Tibial artery (tissue), 4 donors: ENCODE measurements at places on chromosomes 6 and 20.

DNA sequence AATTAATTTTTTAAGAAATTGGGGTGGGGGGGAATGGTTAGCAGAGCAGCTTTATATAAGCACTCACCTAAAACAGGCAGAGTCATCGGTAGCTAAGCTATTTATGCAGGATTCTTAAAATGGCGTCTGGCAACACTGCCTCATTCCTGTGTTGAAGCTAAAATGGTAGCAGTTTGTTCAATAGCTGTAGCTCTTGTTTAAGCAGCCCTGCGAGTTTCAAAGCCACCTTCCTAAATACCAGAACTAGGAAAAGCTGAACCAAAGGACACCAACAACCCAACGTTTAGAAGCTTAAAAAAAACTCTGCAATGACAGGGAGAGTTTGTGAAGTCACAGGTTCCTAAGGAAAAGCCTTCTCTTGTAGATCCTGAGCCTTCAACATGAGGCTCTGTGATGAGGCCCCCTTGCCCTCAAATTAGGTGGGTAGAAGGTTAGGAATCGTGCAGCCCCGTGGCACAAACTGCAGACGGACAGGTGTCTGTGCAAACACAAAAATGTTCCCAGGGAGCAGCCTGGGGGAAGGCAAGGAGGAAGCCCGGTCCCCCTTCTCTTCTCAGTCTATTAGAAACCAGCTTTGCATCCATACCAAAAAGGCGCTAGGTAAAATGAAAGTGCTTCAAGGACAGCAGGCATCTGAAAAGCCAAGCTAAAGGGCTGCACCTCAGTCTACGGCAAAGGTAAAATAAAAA lies 4.7 kb downstream of the ZMYND8 start:
- no peak for DNase-seq
- H3K36me3 ChIP-seq = no peaks in the 10 kb centered on the region
- peaks cover 100% of the 10 kb centered on the region for H3K4me1 ChIP-seq
- H3K27me3 ChIP-seq = no peaks in the 10 kb centered on the region
- peak overlapping the region; percentile 84 for H3K27ac ChIP-seq

- no peak overlapping the region for H3K4me3 ChIP-seq
- no peaks in the 10 kb centered on the region for H3K27me3 ChIP-seq
- H3K27ac ChIP-seq = no peak overlapping the region
These were observed 57.6 kb downstream of the PSMG4 start for GRCh38 chr6:3316331-3316730.

- H3K27ac ChIP-seq = no peak overlapping the region
- H3K4me3 ChIP-seq = no peak overlapping the region
- no peaks in the 10 kb centered on the region for H3K27me3 ChIP-seq
- no peaks in the 10 kb centered on the region for H3K36me3 ChIP-seq
- H3K4me1 ChIP-seq = no peaks in the 10 kb centered on the region
These were observed 36.8 kb upstream of the RGS17 start for GRCh38 chr6:153167907-153168306.

- peak within 1 kb of the TSS; percentile 84 for H3K27ac ChIP-seq
- peak within 1 kb of the TSS; percentile 53 for H3K4me3 ChIP-seq
- H3K27me3 ChIP-seq = no peaks in the 10 kb centered on the region
- DNase-seq = peak; percentile 82
These were observed at the start of gene KIAA0408 for GRCh38 chr6:127459231-127459641. Gene KIAA0408 (minus strand): TSS chr6:127459389. CDS start chr6:127453981, 5,408 bp downstream.

DNA sequence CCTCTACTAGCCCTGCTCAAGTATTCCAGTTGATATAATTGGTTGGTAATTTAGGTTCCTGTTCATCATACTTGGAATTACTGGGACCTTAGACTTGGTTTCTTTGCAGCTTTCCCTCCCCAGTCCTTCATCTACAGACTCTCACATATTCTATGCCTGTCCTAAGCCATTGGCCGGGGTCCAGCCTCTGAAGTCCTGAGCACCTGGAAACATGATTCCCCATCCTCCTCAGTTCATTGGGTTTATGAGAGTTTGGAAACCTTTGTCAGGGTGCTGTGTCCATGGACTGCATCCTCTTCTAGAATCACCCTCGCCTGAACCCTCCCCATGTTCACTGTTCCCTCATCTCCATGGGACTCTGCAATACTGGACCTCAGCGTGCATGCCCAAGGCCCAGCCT lies 8.8 kb downstream of the GSTA2 start:
- H3K4me3 ChIP-seq = no peak overlapping the region
- DNase-seq = no peak
- no peaks in the 10 kb centered on the region for H3K27me3 ChIP-seq
- H3K27ac ChIP-seq = no peak overlapping the region

DNA sequence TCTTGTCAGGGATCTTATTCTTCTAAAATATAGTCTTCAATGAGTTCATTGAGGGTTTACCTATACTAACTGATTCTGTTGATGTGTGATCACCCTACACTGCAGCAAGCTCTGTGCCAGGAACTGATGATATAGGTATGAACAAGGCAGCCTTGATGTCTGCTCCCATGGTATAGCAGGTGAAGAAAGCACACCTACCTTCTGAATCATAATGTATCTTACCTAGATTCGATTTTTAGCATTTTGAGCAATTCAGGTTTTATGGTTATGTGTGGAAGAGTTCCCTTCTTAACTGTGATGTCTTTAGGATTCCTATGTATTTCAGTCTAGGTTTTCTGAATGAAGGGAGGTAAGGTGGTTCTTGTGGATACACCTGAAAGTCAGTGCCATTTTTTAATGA lies 223.0 kb downstream of the DOK5 start:
- no peak overlapping the region for H3K27ac ChIP-seq
- no peak overlapping the region for H3K4me3 ChIP-seq
- DNase-seq = no peak
- H3K36me3 ChIP-seq = no peaks in the 10 kb centered on the region

GRCh38 chr6:34338811-34339210 lies 53.7 kb downstream of the NUDT3 start:
- DNase-seq = no peak
- peaks cover 39% of the 10 kb centered on the region for H3K4me1 ChIP-seq
- no peaks in the 10 kb centered on the region for H3K27me3 ChIP-seq
- H3K36me3 ChIP-seq = no peaks in the 10 kb centered on the region
- H3K4me3 ChIP-seq = no peak overlapping the region
- H3K27ac ChIP-seq = no peak overlapping the region

DNA sequence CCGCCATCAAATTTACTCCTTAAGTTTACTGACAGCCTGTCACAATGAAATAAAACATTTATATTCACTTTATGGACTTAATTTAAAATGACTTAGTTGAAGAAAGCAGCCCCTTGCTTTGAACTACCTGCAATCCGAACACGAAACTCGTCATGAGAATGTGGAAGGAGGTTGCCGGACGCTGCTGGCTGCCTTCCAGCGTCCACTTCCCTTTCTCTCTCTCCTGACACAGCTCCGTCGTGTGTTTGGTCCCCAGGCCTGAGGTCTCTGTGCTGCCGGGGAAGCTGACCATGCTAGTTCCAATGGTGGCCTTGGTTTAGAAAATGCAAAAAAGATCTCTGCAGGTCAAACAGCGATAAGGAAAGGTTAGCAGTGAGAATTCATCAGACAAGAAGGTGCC lies 519.7 kb downstream of the CDH26 start:
- H3K4me3 ChIP-seq = no peak overlapping the region
- H3K27me3 ChIP-seq = no peaks in the 10 kb centered on the region
- no peaks in the 10 kb centered on the region for H3K4me1 ChIP-seq
- no peaks in the 10 kb centered on the region for H3K36me3 ChIP-seq
- DNase-seq = no peak

DNA sequence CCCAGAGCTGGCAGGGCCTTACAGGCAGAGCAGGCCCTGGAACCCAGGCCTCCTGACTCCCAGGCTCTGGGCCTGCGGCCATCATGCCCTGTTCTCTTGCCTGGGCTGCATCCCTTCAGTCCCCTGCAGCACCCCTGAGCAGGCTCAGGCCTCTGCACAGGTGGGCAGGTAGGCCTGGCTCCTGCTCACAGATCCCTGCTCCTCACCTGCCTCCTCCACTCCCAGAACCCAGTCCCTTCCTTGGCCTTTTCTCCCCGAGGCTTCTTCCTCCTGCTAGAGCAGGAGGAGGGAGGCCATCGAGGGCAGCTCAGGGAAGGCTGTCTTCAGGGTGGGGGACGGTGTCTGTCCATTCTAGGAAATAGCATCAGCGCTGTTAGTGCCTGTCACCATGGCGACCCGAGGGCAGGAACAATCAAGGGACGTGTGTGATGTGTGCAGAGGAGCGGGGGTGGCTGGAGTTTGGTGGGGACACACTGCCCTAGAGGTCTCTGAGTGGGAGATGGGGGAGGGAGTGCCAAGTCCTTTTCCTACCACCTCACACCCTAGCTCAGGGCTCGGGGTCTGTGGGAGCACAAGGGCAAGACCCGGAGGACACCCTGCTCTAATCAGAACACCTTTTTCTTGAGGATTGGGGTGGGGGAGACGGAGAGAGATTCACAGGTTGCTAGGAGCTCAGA lies 26.6 kb downstream of the GLP1R start:
- H3K4me3 ChIP-seq = no peak overlapping the region
- no peak overlapping the region for H3K27ac ChIP-seq
- DNase-seq = peak; percentile 46
- H3K4me1 ChIP-seq = no peaks in the 10 kb centered on the region
- H3K27me3 ChIP-seq = peaks cover 3% of the 10 kb centered on the region

GRCh38 chr6:122061855-122062254 lies 337.6 kb upstream of the HSF2 start:
- no peak overlapping the region for H3K27ac ChIP-seq
- H3K4me1 ChIP-seq = no peaks in the 10 kb centered on the region
- H3K4me3 ChIP-seq = no peak overlapping the region
- no peak for DNase-seq
- no peaks in the 10 kb centered on the region for H3K27me3 ChIP-seq

- H3K4me3 ChIP-seq = no peak overlapping the region
- DNase-seq = no peak
- no peaks in the 10 kb centered on the region for H3K27me3 ChIP-seq
- H3K27ac ChIP-seq = no peak overlapping the region
- no peaks in the 10 kb centered on the region for H3K4me1 ChIP-seq
These were observed 248.6 kb downstream of the KHDRBS2 start for GRCh38 chr6:62037445-62037844.

GRCh38 chr6:155108070-155108820 lies 113.1 kb downstream of the TIAM2 start:
- no peaks in the 10 kb centered on the region for H3K4me1 ChIP-seq
- peak overlapping the region; percentile 62 for H3K27ac ChIP-seq
- H3K4me3 ChIP-seq = peak overlapping the region; percentile 19
- H3K36me3 ChIP-seq = no peaks in the 10 kb centered on the region

DNA sequence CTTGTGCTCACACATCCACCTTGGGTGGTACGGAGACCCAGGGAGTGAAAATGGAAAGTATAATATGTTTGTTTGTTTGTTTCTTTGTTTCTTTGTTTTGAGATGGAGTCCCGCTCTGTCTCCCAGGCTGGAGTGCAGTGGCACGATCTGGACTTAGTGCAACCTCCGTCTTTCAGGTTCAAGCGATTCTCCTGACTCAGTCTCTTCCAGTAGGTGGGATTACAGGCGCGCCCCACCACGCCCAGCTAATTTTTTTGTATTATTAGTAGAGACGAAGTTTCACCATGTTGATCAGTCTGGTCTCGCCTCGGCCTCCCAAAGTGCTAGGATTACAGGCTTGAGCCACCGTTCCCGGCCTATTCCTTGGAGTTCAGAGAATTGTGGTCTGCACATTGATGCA lies 115.4 kb downstream of the TRIM27 start:
- peaks cover 73% of the 10 kb centered on the region for H3K27me3 ChIP-seq
- H3K4me3 ChIP-seq = no peak overlapping the region
- H3K36me3 ChIP-seq = no peaks in the 10 kb centered on the region
- no peaks in the 10 kb centered on the region for H3K4me1 ChIP-seq
- no peak for DNase-seq

DNA sequence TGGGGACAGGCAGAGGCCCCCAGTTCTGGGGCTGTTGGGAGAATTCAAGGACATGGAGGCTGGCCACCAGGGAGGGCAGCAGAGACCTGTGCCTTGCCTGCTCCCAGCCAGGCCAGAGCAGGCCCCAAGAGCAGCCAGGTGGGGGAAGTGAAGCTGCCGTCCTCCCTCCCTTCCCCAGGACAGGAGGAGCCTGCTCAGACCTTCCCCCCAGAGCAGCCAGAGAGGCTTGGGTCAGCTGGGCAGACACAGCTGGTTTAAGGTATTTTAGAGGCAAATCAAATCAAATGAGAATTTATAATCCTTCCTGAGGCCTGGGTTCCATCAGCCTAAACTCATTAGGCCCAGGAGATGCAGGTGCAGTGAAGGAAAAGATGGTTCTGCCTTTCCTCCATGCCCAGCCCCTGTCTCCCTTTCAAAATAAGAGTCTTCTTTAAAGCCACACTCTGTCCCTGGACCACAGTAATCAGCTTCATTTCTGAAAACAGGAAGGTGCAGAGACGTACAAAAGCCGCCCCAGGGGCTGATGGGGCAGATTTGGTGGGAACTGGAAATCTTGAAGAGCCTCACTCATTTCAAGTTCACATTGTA lies 21.7 kb downstream of the BMP7 start:
- no peaks in the 10 kb centered on the region for H3K36me3 ChIP-seq
- H3K27me3 ChIP-seq = peaks cover 25% of the 10 kb centered on the region
- H3K4me3 ChIP-seq = no peak overlapping the region
- no peak for DNase-seq

- no peak for DNase-seq
- no peak overlapping the region for H3K27ac ChIP-seq
These were observed 222.7 kb downstream of the BMP7 start for GRCh38 chr20:57043669-57044268.

DNA sequence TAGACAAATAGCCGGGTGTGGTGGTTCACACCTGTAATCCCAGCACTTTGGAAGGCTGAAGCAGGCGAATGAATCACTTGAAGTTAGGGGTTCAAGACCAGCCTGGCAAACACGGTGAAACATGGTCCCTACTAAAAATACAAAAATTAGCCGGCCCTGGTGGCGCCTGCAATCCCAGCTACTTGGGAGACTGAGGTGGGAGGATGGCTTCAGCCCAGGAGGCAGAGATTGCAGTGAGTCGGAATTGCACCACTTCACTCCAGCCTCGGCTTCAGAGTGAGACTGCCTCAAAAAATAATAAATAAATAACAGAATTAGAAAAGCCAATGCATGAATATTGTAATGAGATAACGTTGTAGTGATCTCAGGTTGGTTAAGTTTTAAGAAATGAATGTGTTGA lies 61.3 kb downstream of the RFX6 start:
- no peak overlapping the region for H3K27ac ChIP-seq
- no peaks in the 10 kb centered on the region for H3K36me3 ChIP-seq
- DNase-seq = no peak
- H3K27me3 ChIP-seq = no peaks in the 10 kb centered on the region

DNA sequence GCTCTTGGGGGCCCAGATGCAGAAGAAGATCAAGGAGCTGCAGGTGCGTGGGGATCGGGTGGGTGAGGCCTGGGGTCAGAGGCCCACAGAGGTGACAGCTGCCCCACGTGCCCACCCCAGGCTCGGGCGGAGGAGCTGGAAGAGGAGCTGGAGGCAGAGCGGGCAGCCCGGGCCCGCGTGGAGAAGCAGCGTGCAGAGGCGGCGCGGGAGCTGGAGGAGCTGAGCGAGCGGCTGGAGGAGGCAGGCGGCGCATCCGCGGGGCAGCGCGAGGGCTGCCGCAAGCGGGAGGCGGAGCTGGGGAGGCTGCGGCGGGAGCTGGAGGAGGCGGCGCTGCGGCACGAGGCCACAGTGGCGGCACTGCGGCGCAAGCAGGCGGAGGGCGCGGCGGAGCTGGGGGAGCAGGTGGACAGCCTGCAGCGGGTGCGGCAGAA lies 41.5 kb downstream of the MYH7B start:
- no peak for DNase-seq
- H3K4me3 ChIP-seq = no peak overlapping the region
- H3K4me1 ChIP-seq = no peaks in the 10 kb centered on the region
- peaks cover 88% of the 10 kb centered on the region for H3K36me3 ChIP-seq
- H3K27me3 ChIP-seq = no peaks in the 10 kb centered on the region
- no peak overlapping the region for H3K27ac ChIP-seq

- no peaks in the 10 kb centered on the region for H3K36me3 ChIP-seq
- peak overlapping the region; percentile 33 for H3K27ac ChIP-seq
- H3K4me3 ChIP-seq = peak overlapping the region; percentile 51
- H3K4me1 ChIP-seq = no peaks in the 10 kb centered on the region
- no peak for DNase-seq
These were observed 968 bp downstream of the LAMA2 start for GRCh38 chr6:128883906-128884305.
